Hippocampal formation (tissue), 2 donors: ENCODE measurements at places on chromosomes 1 and 21.

DNA sequence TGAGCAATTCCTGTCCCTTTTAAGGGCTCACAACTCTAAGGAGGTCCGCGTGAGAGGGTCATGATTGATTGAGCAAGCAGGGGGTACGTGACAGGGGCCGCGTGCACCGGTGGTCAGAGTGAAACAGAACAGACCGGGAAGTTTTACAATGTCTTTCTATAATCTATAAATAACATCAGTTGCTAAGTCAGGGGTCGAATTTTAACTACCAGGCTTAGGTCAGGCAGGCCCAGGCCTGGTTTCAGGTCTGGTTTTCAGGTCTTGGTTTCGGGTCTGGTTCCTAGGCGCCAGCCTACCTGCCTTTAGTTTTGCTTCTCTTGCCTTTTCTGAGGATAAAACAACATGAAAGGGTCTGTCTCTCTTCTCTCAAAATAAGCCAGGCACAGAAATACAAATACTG, 476.0 kb upstream of the CAMK1G start:
- no peak for DNase-seq

DNA sequence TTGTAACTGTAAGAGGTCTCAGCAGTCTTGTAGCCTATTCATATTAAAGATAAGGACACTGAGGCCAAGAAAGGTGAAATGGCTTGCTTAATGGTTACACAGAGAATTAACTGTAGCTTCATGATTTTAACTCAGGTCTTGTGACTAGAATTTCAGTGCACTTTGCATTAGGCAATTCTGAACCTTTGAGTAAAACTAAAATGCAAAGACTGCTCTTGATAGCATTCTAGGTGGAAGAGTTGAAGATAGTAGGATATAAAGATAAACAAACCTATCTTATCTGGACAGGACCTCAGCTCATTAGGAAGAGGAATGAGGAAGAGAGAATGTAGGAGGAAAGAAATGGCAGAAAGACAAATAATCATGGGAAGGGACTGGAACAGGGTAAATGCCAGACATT, 68.6 kb upstream of the RGL1 start:
- DNase-seq = no peak

- no peak for DNase-seq
Measured at GRCh38 chr1:7407544-7407895, 363.6 kb upstream of the VAMP3 start.

GRCh38 chr1:2528016-2528415, 1.6 kb upstream of the PANK4 start:
- no peak for DNase-seq

DNA sequence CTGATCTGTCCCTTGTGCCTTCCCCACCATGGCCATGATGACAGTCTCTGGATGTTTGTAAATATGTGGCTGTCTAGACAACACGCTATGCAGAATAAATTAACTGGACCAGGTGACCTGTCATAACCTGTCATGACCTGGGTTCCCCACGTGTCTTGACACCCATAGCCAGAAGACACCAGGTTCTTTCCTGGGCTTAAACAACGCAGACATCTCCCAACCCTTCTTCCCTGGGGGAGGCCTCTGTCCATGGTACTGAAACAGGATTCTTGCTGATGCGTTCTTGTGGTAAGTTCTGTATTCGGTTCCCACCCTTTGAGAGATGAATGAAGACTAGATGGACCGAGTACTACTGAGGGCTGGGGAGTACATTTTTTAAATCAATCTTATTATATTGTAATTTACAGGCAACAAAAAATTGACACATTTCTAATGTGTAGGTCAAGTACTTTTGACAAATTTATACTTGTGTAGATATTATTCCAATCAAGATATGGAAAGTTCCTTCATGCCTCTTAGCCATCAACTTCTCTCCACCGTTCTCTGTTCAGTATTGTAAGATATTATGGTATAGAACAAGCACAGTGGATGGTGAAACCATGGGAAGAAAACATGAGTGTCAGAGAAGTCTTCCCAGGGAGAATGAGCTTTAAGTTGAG, 738.8 kb downstream of the PTPRU start:
- DNase-seq = no peak

DNA sequence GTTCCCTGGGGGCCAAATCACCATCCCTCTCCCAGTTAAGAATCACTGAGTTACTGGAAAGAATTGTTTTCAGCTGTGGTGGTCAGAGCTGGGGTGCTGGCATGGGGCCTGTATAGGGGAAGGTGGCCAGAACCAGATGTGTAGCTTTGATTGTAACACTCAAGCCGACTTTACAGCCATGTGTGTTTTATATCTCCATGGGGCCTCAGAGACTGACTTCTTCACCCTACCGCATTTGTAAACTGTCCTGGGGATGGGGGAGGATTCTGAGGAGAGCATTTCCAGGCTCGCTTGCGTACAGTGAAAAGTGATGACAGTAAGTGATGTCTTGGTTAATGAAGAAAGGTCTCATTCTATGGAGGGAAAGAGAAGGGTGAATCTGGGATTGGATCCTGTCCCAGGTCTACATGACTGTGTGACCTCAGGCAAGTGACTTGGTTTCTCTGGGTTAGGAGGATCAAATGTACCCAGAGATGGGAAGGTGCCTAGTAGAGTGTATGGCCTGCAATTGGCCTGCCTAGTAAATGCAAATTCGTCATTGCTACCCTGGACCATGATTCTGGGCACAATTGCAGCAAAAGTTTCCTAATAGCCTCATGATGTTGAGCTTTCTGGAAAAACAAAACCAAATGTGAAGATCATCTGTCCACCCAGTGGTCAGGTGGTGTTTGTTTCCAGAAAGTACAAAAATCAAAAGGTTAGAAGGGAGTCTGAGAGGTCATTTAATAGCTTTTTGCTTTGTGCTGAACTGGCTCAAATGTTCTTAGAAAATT, 49.7 kb upstream of the RCC2 start:
- DNase-seq = no peak

DNA sequence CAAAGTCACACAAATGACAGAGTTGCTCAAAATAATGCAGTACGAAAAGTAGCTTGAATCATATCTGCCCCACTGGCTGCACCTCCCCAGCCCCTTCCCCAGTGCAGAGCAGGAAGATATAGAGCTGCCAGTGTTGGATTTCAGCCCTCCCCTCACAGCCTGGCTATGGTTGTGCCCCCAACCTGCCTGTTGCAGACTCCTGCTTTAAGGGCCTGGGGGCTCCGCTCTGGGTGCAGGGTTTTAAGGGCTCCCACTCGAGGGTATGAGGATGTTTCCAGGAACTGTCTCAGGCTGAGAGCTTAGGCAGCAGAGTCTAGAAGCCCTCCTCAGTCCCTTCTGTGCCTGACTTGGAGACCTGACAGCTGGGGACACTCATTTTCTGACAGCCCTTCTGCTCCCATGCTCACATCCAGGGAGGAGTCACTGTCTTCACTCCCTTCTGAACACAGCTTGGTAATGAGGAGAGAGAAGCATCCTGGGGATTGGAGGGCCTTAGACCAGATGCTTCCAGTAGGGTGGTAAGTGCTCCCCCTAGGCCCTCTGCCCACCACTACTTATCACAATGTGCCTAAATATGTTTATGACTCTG, 4.6 kb downstream of the S100A9 start:
- no peak for DNase-seq

GRCh38 chr1:48206371-48206770, 16.1 kb upstream of the SLC5A9 start:
- no peak for DNase-seq

DNA sequence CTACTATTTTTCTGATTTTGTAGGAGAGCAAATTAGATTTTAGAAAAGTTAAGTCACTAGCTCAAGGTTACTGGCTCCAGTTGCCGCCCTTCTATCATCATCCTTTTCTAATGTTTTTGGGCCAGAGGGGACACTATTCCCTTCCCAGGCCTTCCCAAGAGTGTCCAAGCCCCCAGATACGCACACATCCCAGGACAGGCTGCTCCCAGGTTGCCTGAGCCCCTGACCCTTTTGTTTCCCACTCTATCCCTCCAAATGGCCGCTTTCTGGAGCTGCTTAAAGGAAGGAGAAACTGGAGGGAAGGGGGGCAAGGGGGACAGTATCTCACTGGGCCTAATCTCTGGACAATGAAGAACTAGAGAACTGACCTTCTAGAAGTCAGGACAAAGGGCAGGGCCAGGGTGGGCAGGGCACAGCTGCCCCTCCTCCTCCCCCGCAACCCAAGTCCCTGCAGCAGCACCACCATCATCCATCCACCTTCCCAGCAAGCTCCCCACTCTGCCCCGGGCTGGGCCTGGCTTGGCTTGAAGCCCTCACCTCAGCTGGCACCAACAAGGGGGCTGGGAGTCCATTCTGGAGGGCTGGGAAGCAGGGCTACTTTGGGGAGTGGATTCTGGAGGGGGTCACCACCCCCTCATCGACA, 1.1 kb upstream of the MAP7D1 start:
- no peak for DNase-seq
